Naive B cell (primary cell): ENCODE measurements at places on chromosomes 7 and 10. TPM values are rescaled to one million over a fixed set of nuclear protein-coding genes. Genes with fewer than 3 reads are reported as not detected.

ZNF425 gene
- 1.8 TPM for polyA plus RNA-seq

NCF1 gene
- 301 TPM for polyA plus RNA-seq

TRIL gene
- not detected for polyA plus RNA-seq

AKAP9 gene
- 24.4 TPM for polyA plus RNA-seq

TEX47 gene
- polyA plus RNA-seq = not detected

VSIR gene
- polyA plus RNA-seq = 84.3 TPM

RNF32 gene
- polyA plus RNA-seq = 3.1 TPM

FAM107B gene
- 223 TPM for polyA plus RNA-seq

PLEKHS1 gene
- not detected for polyA plus RNA-seq

VAX1 gene
- not detected for polyA plus RNA-seq

FOXI2 gene
- not detected for polyA plus RNA-seq

CALML3 gene
- polyA plus RNA-seq = not detected

FGL2 gene
- polyA plus RNA-seq = 2.8 TPM

AZGP1 gene
- polyA plus RNA-seq = not detected

DENND2A gene
- polyA plus RNA-seq = 0.98 TPM

MOGAT3 gene
- polyA plus RNA-seq = not detected

SMO gene
- polyA plus RNA-seq = not detected

COPS6 gene
- polyA plus RNA-seq = 249 TPM

HGF gene
- not detected for polyA plus RNA-seq

OR2A1 gene
- polyA plus RNA-seq = not detected

COL26A1 gene
- not detected for polyA plus RNA-seq

UTF1 gene
- polyA plus RNA-seq = 0.23 TPM

ARMS2 gene
- polyA plus RNA-seq = not detected

RASA4 gene
- polyA plus RNA-seq = 24.9 TPM

ABCB1 gene
- polyA plus RNA-seq = 21.9 TPM

WAPL gene
- 34.1 TPM for polyA plus RNA-seq

INSIG1 gene
- 85.8 TPM for polyA plus RNA-seq

CCL24 gene
- not detected for polyA plus RNA-seq
